Gastrocnemius medialis (tissue), 4 donors: ENCODE measurements at places on chromosomes 3 and 15. TPM values are rescaled to one million over a fixed set of nuclear protein-coding genes. Genes with fewer than 3 reads are reported as not detected.

SECISBP2L gene
- 27.5 TPM for total RNA-seq

DNA sequence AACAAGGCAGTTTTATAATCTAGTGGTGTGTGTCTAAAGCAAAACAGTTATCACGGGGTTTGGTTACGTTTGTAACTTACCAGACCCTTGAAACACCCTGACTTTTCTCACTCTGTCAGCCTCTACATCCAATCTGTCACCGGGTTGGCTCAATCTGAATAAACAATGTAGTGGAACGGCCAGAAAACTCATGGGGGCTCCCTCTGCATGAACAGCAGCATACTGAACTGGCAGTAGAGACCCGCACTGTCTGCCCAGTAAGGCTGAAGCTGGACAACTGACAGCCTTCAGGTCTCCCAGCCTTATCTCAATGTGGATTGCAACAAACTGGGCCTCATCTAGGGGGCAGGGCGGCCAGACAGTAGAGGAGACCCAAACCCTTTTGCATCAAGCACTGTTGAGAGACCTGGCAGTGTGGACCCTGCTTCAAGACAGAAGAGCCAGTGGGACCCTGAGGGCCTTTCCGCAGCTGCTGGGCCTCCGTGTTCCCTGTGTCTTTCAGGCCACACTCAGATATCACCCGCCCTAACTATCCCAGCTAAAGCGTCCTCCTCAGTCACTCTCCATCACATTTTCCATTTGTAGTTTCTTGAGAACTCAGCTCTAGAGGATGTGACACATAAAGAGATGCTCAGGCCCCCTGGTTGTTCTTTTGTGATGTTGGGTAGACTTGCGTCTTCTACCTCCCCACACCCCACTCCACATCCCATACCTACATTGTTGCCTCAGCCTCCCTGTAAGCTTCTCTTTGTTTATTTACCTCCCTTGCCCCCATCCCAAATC is 181.2 kb upstream of the NR2E3 start:
- H3K4me3 ChIP-seq, result no peak overlapping the region
- no peak for DNase-seq
- H3K27me3 ChIP-seq, result no peaks in the 10 kb centered on the region
- no peaks in the 10 kb centered on the region for H3K36me3 ChIP-seq
- H3K4me1 ChIP-seq, result no peaks in the 10 kb centered on the region

GRCh38 chr15:39580485-39581241 is at the start of gene THBS1:
Gene THBS1 (plus strand): TSS chr15:39581079. CDS start chr15:39581858, 779 bp downstream.
- peaks cover 16% of the 10 kb centered on the region for H3K4me1 ChIP-seq
- peak within 1 kb of the TSS; percentile 67 for H3K27ac ChIP-seq
- peak within 1 kb of the TSS; percentile 55 for H3K4me3 ChIP-seq
- H3K27me3 ChIP-seq, result peaks cover 6% of the 10 kb centered on the region
- peak; percentile 26 for DNase-seq

GRCh38 chr3:110887176-110887575 is 184.4 kb upstream of the NECTIN3 start:
- H3K27me3 ChIP-seq, result no peaks in the 10 kb centered on the region
- no peak for DNase-seq
- no peaks in the 10 kb centered on the region for H3K4me1 ChIP-seq
- H3K27ac ChIP-seq, result no peak overlapping the region
- H3K36me3 ChIP-seq, result no peaks in the 10 kb centered on the region
- no peak overlapping the region for H3K4me3 ChIP-seq

RETNLB gene
- total RNA-seq, result not detected

FES gene
- total RNA-seq, result 13.5 TPM

- no peak overlapping the region for H3K4me3 ChIP-seq
- H3K27me3 ChIP-seq, result no peaks in the 10 kb centered on the region
- H3K36me3 ChIP-seq, result no peaks in the 10 kb centered on the region
- DNase-seq, result no peak
These were observed 348.9 kb upstream of the CBLB start for GRCh38 chr3:106217745-106218144.
